Stimulated activated CD8-positive, alpha-beta memory T cell treated with anti-CD3 and anti-CD28 coated beads, Interleukin-12 subunit alpha, Interleukin-12 subunit beta, amount 100 ng/mL, for 1 hour (primary cell): ENCODE measurements at places on chromosomes 6 and 20.

DNA sequence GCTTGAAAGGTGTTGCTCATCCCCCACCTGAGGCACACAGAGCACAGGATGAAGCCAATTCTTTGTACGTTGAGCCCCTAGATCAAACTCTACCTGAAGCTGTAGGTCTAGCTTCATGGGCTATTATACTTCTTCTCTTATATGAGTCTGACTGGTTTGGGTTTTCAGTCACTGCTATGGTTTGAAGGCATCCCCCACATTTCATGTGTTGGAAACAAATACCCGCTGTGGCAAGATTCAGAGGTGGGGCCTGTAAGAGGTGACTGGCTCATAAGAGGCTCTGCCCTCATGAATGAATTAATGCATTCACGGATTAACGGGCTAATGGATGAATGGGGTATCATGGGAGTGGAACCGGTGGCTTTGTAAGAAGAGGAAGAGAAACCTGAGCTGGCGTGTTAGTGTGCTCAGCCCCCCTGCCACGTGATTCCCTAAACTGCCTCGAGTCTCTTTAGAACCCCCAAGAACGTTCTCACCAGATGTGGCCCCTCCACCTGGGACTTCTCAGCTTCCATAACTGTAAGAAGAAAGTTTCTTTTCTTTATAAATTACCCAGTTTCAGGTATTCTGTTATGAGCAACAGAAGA, 39.2 kb downstream of the PREX1 start:
- DNase-seq = no peak

DNA sequence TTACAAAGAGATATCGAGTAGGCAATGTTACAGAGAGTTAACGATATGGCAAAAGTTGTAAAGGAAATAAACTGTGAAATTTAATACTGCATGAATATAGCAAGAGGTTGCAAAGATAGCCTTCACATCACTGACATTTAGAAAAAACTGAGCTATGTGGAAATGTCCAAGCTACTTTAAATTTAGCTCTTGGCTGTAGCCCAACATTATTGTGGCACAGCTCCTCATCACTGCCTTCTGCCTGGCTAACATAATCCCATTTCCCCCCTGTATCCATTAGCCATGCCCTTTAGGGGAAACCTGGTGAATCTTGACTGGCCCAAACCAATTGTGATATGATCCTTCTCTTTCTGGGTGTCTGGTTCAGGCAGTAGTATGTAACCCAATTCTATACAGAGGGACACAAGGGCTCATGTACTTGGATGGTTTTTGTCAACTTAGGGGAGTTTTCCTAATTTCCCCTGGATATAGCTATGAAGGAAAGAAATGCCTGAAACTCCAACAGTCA, 115.4 kb downstream of the PFDN4 start:
- no peak for DNase-seq

DNA sequence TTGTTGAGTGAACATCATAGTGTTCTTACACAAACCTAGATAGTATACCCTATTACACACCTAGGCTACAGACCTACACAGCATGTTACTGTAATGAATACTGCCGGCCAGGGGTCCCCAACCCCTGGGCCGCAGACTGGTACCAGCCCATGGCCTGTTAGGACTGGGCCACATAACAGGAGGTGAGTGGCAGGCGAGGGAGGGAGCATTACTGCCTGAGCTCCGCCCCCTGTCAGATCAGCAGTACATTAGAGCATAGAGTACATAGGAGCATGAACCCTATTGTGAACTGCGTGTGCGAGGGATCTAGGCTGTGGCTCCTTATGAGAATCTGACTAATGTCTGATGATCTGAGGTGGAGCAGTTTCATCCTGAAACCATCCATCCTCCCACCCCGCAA, 126.3 kb downstream of the PRND start:
- DNase-seq = no peak

DNA sequence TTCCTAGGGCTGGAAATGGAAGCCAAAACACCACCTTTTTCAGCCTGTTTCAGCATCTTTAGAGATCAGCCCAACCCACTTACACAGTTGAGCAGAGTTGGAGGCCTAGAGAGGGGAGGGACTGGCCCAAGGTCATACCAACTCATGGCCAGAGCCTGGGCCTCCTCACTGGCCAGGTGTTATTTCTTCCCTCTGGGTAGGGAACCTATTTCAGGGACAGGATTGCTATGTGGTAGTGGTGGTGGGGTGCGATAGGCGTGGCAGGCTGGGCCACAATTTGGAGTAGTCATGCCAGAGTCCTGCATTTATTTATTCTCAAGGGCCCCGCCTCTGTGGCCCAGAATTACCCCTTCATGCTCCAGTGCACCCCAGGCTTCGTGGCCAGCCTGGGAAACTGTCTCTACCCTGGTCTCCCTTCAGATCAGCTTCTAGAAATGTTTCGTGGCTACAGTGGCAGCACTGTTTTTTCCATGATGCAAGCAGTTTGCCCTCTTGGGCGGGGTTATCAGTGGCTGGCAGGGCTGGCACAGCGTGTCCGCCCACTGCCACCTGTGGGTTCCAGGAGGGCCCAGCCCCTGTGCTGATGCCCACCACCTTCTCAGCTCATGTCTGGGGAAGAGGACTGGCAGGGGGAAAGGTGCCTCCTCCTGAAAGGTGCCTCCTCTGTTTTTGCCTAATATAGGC, 6.2 kb downstream of the VEGFA start:
- DNase-seq = no peak

DNA sequence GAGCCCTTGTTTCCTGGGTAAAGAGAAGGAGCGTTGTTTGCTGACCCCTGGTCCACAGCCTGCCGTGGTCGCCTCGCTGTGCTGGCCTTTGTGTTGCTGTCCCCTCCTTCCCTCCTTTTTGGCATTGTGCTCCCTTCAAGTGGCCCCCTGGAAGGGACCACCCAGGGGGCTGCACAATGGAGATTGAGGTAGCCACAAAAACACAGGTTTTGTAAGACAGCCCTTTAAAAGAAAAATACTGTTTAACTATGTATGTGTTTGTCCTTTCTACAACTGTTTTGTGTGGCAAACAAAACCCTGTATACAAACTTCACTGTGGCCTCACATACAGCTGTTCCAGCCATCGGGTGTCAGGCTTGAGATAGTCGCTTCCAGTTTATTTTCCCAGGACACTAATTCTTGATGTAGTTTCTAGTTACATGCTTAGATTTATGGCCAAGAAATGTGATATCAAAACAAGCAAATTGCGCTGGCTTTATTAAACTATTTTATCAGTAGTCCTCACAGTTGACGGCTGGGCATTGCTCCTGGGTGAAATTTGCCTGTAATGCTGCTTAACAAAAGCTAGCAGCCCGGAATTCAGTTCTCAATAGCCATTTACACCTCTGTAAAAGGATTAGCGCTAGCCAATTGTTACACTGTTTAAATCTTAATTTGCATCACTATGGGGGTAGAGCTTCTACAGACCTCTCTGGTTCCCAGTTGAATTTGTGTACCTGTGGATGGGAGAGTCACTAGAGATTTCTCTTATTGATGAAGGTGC, 64.1 kb downstream of the KIZ start:
- no peak for DNase-seq

DNA sequence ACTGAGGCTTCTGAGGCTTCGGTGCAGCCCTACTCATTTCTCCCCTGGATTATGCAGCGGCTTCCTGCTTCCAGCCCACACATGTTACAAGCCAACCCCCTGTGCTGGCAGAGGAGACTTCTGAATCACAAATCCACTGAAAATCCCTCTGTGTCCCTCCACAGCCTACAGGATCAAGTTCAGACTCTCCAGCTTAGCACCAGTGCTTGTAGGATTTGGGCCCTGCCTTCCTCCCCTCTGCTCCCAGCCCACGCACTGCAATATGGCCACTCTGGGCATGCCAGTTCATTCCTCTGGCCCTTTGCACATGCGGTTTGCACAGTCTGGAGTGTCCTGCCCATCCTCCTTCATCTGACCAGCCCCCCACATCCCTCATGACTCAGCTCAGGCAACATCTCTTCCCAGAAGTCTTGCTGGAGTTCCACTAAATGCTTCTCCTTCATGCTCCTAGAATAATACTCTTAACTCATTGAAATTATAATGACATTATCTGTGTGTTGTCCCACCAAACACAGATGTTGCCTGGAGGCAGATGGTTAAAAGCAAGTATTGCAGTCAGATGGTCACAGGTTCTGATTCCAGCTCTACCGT, 15.9 kb upstream of the MDGA1 start:
- DNase-seq = no peak

GRCh38 chr6:167523426-167523825, 198.5 kb downstream of the TTLL2 start:
- no peak for DNase-seq

- DNase-seq = no peak
Measured at GRCh38 chr6:42367353-42368011, 84.2 kb downstream of the TRERF1 start.
